CD4-positive, alpha-beta memory T cell (primary cell): ENCODE measurements at places on chromosomes 6 and 20. TPM values are rescaled to one million over a fixed set of nuclear protein-coding genes. Genes with fewer than 3 reads are reported as not detected.

DNA sequence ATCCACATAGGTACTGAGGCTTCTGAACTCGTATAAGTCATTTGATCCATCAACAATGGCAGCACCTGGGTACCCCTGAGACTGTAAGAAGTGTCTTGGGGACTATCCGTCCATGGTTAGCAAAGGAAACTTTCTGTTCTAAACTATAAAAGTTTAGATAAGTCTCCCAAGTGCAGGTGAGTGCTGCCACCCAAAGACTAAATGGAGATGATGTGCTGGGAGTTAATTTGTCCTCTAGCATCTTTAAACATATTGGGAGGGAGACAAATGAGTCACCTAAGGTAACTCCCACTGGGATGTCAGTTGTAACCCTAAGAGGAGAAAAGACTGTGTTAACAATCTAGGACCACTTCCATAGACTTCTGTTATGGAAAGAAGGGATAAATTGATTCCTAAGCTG lies 6.2 kb downstream of the BEND6 start:
- no peak for DNase-seq

The CHRNA4 gene
- not detected for polyA plus RNA-seq

The MACROD2 gene
- polyA plus RNA-seq: not detected

The SOX18 gene
- polyA plus RNA-seq: not detected

The UCKL1 gene
- polyA plus RNA-seq: 26.2 TPM

The IL17F gene
- polyA plus RNA-seq: not detected

DNA sequence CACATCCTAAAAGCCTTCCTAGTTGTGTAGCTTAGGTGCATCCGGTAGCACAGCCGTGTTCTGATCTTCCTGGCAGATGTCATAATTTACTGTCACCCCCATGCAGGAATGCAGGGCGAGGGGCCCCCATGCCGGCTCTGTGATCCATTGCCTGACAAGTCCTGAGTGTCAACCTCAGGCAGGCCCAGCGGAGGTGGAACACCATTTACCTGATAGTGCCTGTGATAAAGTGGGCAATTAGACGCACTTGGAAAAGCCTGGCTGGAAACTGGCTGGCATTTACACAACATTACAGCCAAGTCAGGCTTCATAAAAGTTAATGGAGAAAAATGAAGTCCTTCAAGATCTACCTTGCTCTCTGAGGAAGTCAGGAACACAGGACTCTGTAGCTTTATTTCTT lies 521.4 kb upstream of the JAG1 start:
- DNase-seq: no peak

The CYP39A1 gene
- not detected for polyA plus RNA-seq

DNA sequence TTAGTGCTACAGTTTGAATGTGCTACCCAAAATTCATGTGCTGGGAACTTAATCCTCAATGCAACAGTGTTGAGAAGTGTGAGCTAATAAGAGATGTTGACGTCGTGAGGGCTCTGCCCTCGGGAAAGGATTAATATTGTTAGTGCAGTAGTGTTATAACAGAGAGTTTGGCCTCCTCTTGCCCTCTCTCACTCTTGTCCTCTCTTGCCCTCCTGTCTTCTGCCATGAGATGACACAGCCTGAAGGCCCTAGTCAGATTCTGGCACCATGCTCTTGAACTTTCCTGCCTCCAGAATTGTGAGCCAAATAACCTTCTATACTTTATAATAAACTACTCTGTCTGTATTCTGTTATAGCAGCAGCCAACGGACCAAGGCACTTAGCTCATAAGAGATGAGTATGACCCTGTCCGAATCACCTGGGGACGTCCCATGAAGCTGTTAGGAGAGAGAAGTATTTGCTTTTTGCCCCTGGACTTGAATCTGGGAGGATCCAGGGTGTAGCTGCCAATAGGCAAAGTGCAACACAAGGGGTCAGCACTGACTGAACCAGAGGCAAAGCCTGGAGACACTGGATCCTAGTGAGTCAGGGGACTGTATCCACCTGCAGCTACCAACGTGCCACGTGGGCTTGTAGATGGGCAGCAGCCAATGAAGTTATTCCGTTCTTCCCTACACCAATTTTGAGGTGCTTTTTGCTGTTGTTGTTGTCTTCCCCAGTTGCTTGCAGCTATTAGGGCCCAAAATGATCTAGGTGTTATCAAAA lies 233.7 kb downstream of the THBS2 start:
- no peak for DNase-seq

- DNase-seq: no peak
These were observed 28.8 kb upstream of the TSHZ2 start for GRCh38 chr20:52943185-52943841.

The GRM1 gene
- not detected for polyA plus RNA-seq

GRCh38 chr6:147033267-147033666 lies 170.9 kb upstream of the STXBP5 start:
- no peak for DNase-seq

GRCh38 chr6:131231103-131231502 lies 95.8 kb downstream of the AKAP7 start:
- no peak for DNase-seq

GRCh38 chr6:112176175-112176574 lies 78.2 kb downstream of the LAMA4 start:
- DNase-seq: no peak

DNA sequence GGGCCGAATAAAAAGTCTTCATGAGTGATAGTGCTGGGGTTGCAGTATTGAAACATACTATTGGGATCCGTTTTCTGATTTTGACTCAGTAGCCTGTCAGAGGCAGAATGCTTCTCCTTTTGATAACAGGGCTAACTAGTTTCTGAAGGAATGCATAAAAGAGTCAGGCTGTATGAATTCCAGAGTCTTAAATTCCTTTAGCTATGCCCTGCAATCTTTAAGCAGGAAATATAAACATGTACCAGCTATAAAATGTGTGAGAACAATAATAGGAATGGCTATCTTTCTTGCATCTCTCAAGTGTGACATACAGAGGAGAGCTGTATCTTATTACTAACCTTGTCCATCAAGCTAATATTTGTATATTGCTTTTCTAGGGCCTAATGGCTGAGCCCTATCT lies 917.1 kb downstream of the KIF16B start:
- DNase-seq: no peak

The NFKBIE gene
- polyA plus RNA-seq: 8.0 TPM

DNA sequence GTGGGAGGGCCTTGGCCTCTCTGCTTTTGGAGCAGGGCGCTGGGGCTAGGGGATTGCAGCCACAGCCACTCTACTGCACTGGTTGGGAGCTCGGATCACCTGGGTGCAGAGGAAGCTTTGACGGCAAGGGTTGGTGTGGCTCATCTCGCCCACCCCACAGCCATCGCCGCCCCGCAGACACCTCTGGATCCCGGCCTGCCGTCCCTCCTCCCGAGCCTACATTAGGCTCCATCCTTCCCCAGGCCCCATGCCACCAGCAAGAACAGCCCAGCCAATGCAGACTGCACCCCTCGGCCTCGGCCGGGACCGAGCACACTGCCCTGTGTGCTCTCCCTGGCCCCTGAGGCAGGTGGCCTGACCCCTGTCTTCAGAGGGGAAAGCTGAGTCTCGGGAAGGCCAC lies 6.3 kb upstream of the NKAIN4 start:
- DNase-seq: no peak

The PKHD1 gene
- polyA plus RNA-seq: not detected

The FOXQ1 gene
- polyA plus RNA-seq: not detected

The TREM1 gene
- not detected for polyA plus RNA-seq

The HEBP2 gene
- 47.9 TPM for polyA plus RNA-seq

DNA sequence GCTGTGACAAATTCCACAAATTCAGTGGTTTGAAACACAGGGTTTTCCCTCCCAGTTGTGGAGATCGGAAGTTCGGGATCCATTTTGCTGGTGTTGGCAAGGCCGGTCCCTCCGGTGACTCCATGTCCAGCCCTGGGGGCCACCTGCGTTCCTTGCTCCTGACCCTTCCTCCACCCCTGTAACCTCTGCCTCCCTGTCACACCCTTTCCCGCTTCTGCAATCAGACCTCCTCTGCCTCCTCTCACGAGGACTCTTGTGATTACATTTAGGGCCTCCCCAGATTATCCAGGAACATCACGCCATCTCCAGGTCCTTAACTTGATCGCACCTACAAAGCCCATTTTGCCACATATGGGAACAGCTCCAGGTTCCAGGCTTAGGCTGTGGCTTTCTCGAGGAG lies 12.5 kb downstream of the RPS6KA2 start:
- DNase-seq: no peak

DNA sequence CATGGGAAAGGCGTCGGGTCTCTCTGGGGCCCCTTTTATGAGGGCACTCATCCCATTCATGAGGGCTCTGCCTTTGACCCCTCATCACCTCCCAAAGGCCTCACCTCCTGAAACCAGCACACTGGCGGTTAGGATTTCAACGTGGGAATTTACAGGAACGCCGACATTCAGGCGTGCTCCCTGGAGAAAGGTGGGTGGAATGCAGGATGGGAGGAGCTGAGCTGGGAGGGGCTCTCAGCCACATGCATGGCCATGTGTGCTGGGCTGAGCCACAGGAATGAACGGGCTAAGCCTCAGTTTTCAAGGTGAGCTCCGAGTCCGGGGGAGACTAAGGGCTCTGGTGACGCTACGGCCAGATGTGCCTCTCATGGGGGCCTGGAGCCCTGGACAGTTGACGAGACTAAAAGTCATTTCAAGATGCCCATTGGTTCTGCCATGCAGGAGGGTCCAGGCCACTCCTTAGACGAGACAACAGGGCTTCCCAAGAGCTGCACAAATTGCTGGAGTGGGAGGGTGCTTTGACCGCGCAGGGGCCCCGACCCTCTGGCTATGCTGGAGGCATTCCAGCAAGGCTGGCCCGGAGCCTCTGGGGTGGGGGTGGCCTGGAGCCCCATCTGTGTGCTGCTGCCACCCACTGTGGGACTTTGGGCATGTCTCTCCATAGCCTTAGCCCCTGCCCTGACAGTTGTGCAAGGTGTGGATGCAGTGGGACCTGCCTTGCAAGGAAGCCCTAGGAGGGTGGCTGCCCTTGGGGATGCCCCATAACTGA lies 3.8 kb upstream of the ARFGAP1 start:
- no peak for DNase-seq

The ADAM33 gene
- polyA plus RNA-seq: not detected

- peak; percentile 19 for DNase-seq
These were observed 129.2 kb downstream of the TMEM242 start for GRCh38 chr6:157194110-157194509.

DNA sequence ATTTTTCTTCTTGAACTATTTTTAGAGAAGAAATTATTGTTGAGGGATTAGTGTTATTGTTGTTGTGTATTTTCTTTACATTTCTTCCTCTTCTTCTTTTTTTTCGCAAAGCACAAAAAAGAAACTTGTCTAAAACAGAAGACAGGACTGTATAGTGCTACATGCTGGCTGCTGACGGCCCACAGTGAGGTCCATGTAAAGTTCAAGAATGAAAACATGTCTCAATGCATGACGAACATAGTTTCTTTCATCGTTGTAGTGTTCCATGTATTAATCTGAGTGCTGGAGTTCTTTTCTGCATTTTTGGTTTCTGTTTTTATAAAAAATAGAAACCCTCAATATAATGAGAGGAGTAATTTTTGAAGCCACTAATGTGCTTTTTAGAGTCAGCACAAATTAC lies 462.9 kb upstream of the MARCKS start:
- no peak for DNase-seq

The PTCRA gene
- not detected for polyA plus RNA-seq

DNA sequence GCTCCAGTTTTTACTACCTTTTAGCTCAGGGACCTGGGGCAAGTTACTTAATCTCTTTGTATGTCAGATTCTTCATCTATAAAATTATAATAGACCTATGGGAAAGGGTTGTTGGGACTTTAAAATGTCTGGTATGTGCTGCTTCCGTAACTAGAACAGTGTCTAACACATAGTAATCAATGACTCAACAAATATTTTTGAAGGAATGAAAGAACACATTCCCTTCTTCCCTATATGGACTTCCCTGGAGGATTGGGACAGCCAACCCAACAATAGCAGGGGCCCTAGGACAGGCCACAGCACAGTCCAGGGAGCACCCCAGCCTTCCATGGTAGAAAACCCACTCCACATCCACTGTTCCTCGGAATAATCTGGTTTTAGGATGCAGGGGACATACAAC lies 50.7 kb upstream of the TPD52L1 start:
- no peak for DNase-seq

GRCh38 chr6:134031696-134032255 lies 20.6 kb downstream of the SLC2A12 start:
- DNase-seq: no peak

DNA sequence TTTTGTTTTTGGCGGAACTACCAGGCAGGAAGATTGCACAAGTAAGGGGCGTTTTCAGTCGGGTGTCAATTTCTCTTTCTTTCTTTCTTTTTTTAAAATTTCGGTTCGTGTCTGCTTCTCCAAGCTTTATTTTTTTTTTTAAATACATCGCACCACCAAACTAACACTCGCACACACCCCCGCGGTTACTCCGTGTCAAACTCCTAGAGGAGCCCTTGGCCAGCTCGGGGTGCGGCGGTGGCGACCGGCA lies 338 bp downstream of the UTRN start:
- peak; percentile 38 for DNase-seq

- no peak for DNase-seq
These were observed 108.3 kb downstream of the UBE3D start for GRCh38 chr6:82957171-82957867.

- DNase-seq: no peak
These were observed 1.5 kb downstream of the BTN2A1 start for GRCh38 chr6:26459023-26459810.

GRCh38 chr6:117477988-117478852 lies 4.3 kb upstream of the DCBLD1 start:
- peak; percentile 4 for DNase-seq

The SMAP1 gene
- polyA plus RNA-seq: 27.0 TPM

DNA sequence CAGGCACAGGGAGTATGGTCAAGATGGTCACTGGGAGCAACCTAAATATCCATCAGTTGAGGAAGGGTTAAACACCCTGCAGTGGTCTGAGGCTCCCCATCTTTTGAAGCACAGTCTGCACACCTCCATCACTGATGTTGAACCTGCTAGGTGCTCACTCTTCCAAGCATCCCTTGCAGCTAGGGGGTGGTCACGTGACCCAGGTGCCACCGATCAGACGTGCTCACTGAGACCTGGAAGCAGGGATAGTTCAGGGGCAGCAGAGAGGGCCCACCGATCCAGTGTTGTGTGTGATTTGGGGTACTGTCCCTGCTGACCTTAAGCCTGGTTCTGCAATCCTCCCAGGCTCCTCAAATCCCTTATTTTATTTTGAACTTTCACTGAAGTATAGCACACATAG lies 134.6 kb downstream of the CEBPB start:
- no peak for DNase-seq

DNA sequence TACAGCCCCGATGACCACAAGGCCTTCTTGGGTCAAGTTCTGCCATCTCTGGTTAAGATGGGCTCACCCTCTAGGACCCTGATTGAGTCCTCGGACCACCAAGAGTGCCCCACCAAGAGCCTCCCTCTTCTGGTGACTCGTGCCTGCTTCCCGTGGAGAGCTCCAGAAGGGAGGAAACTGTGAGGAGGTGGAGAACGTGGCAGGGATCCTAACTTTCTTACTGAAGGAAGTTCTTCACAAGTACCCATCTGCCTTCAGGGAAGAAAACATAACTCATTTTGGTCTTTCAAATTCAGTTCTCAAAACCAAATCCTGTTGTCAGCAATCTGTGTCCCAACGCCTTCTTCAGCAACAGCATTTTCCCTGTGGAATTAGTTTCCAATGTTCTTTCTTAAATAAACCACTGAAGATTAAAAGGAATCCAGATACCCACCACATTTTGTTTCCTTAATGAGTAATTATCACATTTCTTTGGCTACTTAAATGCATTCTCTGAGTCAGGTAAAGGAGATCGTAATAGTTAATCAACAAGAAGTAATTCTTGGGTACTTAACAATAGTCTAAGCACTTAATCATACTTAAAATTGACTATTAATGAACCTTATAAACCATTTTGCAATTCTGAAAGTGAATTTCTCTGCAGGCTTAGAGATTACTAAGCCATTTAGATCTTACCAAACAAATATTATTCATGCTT lies 185.8 kb upstream of the SGK1 start:
- DNase-seq: no peak

- no peak for DNase-seq
These were observed 35.2 kb upstream of the BCLAF1 start for GRCh38 chr6:136324686-136325380.
